Breast epithelium (tissue), 4 donors: ENCODE measurements at places on chromosomes 3 and 15.
A peak's percentile ranks its signal among the peaks of the same experiment; 100 is the strongest.

DNA sequence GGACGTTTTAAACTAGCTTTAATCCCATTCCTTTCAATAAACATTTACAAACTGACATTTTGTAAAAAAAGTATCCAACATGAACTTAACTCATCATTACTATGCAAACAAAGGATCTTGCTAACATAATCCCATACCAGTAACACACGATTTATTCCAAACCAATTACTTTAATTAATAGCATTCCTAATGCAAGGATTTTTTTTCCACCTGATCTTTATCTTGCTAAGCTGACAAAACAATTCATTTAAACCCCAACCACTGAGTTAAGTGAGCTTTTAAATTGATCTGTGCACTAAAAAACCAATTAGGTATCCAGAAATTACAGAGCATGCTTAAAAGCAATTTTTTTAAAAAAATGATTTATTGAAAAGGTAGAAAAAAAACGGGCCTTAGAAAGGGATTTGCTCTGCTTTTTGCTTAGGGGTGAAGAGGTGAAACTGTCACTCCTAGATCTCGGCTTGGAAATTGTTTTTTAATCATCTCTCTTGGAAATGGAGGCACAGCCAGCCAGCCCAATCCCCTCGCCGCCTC is 1.2 kb downstream of the SH3BP5 start:
- no peak for DNase-seq

DNA sequence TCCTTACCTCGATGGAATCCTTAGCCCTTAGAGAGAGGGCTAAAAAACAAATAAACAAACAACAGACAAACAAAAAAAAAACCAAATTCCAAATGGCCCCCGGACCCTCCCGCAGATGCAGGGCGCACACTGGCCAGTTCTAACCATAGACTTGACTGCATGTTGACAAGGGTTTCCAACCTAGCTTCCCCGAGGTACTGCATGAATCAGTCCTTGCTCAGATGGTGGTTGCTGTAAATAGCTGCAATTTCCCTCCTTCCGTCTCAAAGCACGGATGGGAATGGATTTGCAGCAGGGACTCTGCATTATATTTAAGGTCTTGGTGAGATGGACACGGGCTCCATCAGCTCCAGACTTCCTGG is 162.8 kb downstream of the CD47 start:
- no peak for DNase-seq

DNA sequence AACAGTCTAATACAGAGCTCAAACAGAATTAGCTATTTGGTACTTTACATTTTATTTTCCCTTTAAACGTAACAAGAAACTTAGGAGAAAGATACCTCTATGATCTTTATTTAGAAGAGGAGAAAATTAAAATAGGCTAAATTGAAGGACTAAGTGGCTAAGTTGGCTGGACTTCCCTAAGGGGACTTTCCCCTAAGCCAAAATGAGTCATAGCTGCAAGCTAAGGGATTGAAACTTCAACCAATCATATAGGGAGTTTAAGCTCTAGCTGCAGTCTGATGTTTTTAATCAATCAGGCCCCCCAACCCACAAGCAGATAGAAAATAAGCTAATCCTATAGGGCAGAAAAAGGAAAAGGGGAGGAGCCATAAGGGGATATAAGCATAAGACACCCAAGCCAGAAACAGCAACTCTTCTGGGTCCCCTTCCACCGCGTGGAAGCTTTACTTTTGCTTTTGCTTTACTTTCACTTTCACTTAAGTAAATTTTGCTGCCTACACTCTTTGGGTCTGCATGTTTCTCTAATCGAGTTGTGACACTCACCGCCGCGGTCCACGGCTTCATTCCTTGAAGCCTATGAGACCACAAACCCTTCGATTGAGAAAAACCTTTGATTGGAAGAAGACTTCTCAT is 1108.5 kb upstream of the EPHA6 start:
- DNase-seq = no peak

- no peak for DNase-seq
These were observed 58.4 kb downstream of the LMLN start for GRCh38 chr3:198018416-198018815.

DNA sequence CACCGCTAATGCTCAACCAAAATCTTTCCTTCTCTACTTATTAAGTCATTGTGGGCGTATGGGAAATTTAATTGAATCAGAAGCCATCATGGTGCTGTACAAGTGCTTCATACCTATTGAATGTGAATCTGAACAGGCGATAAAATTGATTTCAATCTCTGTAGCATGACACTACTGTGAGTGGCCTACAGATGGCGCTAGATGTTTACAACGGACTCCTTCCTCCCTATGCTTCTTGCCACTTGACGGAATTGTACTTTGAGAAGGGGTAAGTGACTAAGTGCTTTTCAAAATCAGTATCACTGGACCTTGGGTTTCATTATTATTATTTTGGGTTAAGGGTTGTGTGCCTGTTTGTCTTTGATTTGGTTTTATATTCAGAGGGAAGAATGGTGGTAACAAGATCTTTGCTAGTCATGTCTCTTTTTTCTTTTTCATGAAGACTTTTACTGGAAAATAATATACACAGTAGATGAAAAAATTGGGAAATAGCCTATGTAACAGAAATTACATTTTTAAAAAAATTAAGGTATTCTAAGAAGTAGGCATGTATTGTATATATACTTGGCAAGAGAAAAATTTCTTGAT is 35.4 kb downstream of the ACP3 start:
- peak; percentile 27 for DNase-seq

DNA sequence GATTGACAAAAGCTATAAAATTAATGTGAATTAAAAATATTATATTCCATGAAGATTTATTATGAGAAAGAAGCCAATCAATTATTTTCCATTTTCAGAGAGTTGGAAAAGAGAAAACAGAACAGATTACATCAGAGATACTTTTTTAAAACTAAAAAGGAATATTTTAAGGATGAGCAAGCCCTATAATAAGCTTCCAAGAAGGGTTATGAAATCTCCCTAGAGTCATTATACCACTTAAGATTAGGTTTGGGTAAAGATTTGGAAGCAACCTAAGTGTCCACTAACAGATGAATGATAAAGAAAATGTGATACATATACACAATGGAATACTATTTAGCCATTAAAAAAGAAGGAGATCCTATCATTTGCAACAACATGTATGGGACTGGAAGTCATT is 51.6 kb upstream of the FSIP1 start:
- DNase-seq = no peak

GRCh38 chr15:25683911-25684310 is 179.2 kb downstream of the ATP10A start:
- no peak for DNase-seq

DNA sequence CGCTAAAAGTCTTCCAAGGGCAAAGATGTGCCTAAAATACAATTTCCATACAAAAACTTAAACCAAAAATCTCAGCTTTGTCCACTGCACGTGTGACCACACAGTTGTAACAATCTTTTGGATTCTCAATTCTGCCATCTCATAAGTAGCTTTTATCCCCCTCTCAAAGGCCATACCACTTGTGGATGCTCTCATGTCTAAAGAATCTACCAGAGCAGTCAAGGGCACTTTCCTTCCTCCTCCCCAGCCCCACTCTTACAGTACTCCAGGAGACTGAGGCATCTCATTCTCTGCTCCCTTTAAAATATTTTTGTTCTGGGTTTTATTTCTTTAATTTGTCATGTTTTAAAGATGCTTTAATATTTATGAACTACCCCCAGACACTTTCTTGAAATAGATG is 102.3 kb upstream of the PFN2 start:
- no peak for DNase-seq

- DNase-seq = no peak
These were observed 62.0 kb downstream of the MYO5A start for GRCh38 chr15:52466716-52467115.

DNA sequence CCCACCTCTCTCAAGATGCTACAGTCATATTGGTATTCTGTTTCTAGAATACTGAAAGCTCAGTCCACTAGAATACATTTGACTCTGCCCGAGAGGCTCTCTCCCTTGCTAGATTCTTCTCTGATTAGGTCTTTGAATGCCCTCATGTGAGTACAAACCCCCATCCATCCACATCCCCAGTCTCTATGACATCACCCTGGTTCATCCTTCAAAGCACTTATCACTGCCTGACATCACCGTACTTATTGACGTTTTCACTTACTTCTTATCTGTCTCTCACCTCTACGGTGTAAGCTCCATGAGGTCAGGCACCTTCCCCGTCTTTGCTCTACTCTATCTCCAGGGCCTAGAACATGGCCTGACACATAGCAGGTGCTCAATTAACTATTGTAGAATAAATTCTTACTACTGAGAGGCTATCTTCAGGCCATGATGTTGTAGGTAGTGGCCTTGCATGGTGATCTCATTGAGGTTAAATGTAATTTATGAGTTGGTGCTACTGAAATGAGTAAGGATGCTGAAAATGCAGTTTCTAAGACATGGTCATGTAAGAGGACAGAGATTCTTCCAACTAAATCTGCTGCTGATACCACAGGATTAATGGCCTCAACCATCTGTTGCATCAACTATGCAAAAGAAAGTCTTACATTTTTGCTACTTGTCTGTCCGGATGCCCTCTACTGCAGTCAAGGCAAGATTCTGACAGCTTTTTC is 26.8 kb downstream of the EOGT start:
- DNase-seq = no peak
